ENCODE measurements at places on chromosomes 5 and 9. TPM values are rescaled to one million over a fixed set of nuclear protein-coding genes. Genes with fewer than 3 reads are reported as not detected.

- peaks cover 11% of the 10 kb centered on the region for H3K27me3 ChIP-seq
- no peak overlapping the region for H3K27ac ChIP-seq
- no peak overlapping the region for H3K4me3 ChIP-seq
- no peaks in the 10 kb centered on the region for H3K36me3 ChIP-seq
Observed at GRCh38 chr5:119582987-119583386, 46.4 kb upstream of the FAM170A start.

DNA sequence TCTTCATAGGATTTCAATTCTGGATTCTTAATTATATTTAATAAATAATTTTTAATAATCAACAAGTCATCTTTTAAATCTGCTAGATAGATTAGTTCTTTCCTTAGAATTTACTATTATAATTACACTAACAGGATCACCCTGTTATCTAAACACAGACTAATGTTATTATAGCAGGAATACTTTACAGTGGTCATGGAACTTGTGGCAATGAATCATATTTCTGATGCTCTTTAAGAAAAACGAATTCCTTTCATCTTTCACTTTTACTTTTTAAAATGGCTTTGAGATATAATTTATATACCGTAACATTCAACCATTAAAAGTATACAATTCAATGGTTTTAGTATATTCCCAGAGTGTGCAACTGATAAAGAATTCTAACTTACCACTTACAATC lies 29.7 kb upstream of the CDK5RAP2 start:
- H3K4me1 ChIP-seq, result peaks cover 6% of the 10 kb centered on the region
- H3K4me3 ChIP-seq, result no peak overlapping the region
- no peak for DNase-seq

DNA sequence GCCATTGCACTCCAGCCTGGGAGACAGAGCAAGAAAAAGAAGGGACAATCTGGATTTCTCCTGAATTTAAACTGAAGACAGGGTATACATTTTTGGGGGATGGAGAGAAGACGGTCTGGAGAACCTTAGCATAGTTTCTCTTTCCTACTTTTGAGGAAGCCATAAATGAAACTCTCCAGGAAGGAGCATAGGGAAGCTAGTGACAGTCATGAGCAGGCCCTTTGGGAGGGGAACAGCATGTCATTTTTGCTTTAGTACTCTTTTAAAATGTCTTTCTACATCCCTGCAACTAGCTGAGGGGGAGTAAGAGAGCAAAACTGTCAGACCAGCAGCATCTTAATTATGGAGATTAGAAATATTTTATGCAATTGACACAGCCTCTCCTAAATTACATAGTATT lies 8.2 kb upstream of the SLC44A1 start:
- H3K27me3 ChIP-seq, result peaks cover 21% of the 10 kb centered on the region
- no peak for DNase-seq
- H3K27ac ChIP-seq, result no peak overlapping the region
- H3K4me3 ChIP-seq, result no peak overlapping the region
- no peaks in the 10 kb centered on the region for H3K36me3 ChIP-seq
- peaks cover 13% of the 10 kb centered on the region for H3K4me1 ChIP-seq

DNA sequence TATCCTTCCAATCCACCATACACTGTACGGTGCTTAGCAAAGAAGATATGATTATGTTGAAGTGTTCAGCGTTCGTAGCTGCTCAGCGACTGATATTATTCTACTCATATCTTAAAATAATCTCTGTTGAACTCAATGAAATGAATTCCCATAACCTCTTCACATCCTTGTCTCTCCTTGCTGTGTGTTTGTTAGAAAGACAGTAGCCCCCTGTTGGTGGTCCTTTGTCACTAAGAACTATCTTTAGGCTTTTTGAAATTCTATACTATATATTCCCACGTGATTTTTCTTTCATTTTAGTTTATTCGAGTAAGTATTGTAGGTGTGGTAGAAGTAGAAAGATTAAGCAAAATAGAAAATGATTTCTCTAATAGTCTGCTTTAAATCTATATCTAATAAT lies 762.8 kb upstream of the WWC1 start:
- H3K4me3 ChIP-seq, result no peak overlapping the region
- H3K27me3 ChIP-seq, result peaks cover 8% of the 10 kb centered on the region
- H3K27ac ChIP-seq, result no peak overlapping the region
- no peak for DNase-seq
- no peaks in the 10 kb centered on the region for H3K36me3 ChIP-seq

DNA sequence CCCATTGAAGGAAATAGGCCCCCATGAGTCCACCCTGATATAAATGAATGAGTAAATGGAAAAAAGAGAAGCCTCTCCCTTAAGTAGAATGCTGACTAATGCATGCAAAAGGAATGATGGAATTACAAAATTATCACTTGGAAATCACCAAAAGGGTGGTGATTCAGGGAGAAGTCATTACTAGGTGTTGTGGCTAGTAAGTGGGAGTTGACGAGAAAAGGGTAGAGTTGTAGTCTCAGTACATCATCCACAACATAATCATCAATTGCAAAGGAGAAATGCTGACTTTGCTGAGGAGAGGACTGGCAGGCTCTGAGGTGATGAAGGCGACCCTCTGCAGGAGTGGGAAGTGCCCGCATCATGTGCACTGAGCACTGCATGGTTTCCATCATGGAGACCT lies 201.5 kb upstream of the S1PR3 start:
- H3K4me3 ChIP-seq, result no peak overlapping the region
- no peak overlapping the region for H3K27ac ChIP-seq
- H3K4me1 ChIP-seq, result peaks cover 11% of the 10 kb centered on the region
- no peaks in the 10 kb centered on the region for H3K36me3 ChIP-seq
- peaks cover 2% of the 10 kb centered on the region for H3K27me3 ChIP-seq

- no peak overlapping the region for H3K27ac ChIP-seq
- no peaks in the 10 kb centered on the region for H3K36me3 ChIP-seq
- peaks cover 9% of the 10 kb centered on the region for H3K27me3 ChIP-seq
Observed at GRCh38 chr9:90774071-90774470, 27.5 kb upstream of the SYK start.

DNA sequence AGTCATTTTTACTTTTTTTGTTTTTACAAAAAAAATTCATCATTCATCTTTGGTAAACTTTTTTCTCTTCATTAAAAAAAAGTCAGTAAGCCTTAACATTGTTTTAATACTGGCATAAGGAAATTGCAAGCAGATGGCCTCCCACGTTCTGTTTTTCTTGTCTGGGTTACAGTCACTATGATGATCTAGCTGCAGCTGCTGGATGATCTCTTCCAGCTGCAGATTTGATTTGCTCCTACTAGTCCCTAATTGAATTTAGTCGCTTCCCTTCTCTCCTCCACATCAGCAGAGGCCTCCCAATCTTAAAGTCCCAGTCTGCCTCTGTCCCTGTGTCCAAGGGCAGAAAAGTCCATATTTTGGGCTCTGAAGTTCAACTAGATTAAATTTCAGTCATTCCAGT lies 106.8 kb upstream of the PTGER4 start:
- no peak overlapping the region for H3K4me3 ChIP-seq
- H3K27me3 ChIP-seq, result no peaks in the 10 kb centered on the region
- no peaks in the 10 kb centered on the region for H3K36me3 ChIP-seq
- peaks cover 57% of the 10 kb centered on the region for H3K4me1 ChIP-seq

DNA sequence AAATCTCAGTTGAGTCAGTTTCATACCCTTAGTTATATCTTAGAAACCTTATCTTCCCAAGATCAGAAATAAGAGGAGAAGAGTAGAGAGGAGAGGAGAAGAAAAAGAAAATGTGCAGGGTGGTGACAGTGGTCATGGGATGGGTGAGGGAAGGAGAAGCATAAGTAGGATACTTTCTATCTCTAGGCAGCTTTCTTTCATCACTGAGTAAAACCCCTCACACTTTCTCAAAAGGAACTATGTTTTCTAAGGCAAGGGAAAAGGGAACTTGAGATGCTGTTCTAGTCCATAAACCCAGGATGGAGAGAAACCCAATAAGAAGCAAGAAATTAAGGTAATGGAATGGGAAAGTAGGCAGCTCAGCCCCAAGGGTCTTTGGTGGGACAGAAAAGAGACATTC lies 225.3 kb downstream of the MCTP1 start:
- H3K27ac ChIP-seq, result no peak overlapping the region
- H3K27me3 ChIP-seq, result peaks cover 38% of the 10 kb centered on the region
- DNase-seq, result no peak
- H3K4me3 ChIP-seq, result no peak overlapping the region
- H3K36me3 ChIP-seq, result no peaks in the 10 kb centered on the region
- H3K4me1 ChIP-seq, result no peaks in the 10 kb centered on the region

The FAM153A gene
- not detected for total RNA-seq

The NEUROG1 gene
- total RNA-seq, result not detected

DNA sequence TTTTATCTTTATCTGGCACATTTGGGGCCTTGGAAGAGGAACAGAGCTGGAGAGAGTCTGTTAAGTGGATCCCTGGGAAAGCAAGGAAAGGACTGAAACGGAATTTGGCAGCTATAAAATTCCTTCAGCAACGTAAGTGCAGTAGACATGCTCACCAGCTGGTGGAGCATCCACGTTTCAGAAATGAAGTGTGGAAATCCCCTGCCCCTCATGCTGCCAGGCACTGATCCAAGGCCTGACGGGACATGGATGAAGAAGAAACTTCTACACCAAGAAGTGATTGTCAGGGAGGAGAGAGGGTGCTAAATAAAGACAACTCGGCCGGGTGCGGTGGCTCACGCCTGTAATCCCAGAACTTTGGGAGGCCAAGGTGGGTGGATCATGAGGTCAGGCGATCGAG lies 209.3 kb downstream of the ROR2 start:
- H3K27ac ChIP-seq, result no peak overlapping the region

- DNase-seq, result no peak
- no peak overlapping the region for H3K27ac ChIP-seq
- H3K4me3 ChIP-seq, result no peak overlapping the region
- H3K27me3 ChIP-seq, result no peaks in the 10 kb centered on the region
Observed at GRCh38 chr9:125066839-125067619, 76.3 kb downstream of the SCAI start.

The SMIM3 gene
- total RNA-seq, result 4.0 TPM

The ARHGEF28 gene
- total RNA-seq, result 45.3 TPM

All from osteocyte (in vitro differentiated cells).